ENCODE measurements at places on chromosomes 3 and 15.

DNA sequence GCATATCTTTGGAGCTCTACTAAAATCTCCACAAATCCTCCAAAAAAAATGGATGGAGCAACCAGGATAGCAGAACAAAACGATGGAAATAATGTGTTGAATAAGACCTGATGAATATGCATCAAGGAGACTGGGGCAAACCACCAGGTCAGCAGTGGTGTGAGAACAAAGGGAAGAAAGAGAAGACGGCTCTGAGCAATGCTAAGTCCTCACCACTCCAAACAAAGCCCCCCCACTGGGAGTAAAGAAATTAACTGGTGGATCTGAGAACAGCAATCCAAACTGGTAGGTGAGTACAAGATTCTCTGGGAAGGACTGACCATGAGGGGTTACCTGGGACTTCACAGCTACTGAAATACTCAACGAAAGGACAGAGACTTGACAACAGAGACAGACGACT is 977.3 kb downstream of the TBL1XR1 start:
- DNase-seq, result no peak

DNA sequence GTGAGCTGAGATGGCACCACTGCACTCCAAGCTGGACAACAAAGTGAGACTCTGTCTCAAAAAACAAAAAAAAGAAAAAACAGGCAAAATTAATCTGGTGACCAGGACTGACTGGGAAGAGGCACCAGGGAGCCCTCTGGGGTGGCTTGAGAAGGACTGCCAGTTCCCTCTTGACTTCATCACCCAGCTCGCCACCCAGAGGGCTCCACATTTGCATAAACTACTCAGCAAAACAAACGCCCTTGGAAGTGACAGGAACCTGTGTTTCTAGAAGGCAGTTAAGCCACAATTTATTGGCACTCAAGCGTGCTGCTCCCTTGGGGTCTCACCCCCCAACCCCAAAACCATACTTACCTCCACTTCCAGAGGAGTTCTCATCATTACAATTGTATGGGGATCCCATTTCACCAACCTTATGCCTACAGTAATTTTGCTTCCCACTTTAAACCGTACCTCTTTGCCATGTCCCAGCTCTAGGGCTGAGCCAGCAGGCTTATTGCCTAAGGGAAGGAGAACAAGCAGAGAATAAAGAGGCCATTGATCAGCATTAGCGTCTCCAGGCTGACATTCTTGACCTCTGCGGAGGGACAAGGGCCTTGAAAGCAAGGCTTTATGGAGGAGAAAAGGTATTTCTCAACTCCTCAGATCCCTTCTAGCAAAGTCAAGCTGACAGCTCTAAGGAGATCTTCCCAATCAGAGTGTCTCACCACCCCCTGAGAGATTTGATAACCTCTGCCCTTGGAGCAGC is 357.4 kb downstream of the SHQ1 start:
- DNase-seq, result no peak

GRCh38 chr15:63244976-63245645 is 32.3 kb upstream of the APH1B start:
- DNase-seq, result no peak

DNA sequence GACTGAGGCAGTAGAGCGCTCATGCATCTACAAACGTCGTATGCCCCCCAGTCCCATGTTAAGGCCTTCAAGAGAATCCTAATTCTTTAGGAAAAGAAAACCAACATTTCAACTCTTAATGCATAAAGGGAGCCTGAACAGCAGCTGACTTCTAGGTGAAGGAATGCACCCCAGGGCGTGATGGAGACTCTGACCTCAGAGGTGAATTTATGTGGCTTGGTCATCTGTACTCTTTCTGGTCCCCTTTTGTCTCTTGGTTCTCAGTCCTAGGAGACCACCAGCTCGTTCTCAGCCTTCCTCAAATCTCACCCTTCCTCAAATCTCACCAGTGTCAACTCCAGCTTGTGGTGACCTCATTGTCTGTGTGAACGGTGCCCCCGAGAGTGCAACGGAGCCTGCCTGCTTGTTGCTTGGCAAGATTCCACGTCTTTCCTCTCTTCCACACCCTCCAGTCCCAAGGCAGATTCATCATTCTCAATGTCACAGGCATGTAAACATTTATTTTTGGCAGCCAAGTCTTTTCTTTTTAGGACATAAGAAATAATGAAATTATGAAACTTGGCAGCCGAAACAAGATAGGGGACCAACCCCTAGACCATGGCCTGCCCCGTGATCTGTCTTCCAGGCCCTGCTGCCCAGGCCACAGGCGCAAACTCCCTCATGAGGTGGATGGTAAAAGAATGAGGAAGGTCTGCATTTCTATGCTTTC is 166.2 kb downstream of the ADAMTS17 start:
- DNase-seq, result no peak

- no peak for DNase-seq
These were observed 119.1 kb downstream of the SV2B start for GRCh38 chr15:91219206-91219605.

GRCh38 chr3:78832785-78833204 is 935.0 kb downstream of the ROBO1 start:
- no peak for DNase-seq

DNA sequence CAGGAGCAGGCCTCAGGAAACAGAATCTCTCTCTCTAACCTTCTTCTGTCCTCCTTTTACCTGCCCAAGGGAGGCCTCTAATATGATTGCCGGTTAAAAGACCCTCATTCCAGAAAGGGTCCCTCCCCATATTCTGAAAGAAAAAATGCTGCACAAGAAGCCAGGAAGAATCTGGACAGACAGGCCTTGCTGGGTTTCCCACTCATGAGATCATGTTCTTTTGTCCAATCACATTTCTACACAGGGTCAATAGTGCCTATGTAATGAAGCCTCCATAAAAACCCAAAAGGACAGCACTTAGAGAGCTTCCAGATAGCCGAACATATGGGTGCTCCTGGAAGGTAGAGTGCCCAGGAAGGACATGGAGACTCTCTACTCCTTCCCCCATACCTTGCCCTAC is 146.0 kb downstream of the MYO9A start:
- no peak for DNase-seq

DNA sequence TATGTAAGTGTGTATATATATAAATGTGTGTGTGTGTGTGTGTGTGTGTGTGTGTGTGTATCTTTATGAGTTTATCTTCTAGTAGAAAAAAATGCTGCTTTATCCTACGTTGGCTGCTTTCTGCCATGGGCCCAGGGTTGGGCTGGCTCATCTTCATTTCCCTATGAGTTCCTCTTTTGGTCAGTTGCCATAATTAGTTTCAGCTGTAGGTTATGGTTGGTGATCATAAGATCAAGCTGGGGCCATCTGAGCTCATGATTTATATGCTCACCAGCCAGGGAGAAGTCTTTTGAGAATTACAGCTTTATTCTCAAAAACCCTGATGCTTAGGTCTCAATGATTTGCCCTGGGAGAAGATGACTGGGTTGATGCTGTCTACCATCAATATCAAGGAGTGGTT is 775.8 kb upstream of the ARPP21 start:
- DNase-seq, result no peak

DNA sequence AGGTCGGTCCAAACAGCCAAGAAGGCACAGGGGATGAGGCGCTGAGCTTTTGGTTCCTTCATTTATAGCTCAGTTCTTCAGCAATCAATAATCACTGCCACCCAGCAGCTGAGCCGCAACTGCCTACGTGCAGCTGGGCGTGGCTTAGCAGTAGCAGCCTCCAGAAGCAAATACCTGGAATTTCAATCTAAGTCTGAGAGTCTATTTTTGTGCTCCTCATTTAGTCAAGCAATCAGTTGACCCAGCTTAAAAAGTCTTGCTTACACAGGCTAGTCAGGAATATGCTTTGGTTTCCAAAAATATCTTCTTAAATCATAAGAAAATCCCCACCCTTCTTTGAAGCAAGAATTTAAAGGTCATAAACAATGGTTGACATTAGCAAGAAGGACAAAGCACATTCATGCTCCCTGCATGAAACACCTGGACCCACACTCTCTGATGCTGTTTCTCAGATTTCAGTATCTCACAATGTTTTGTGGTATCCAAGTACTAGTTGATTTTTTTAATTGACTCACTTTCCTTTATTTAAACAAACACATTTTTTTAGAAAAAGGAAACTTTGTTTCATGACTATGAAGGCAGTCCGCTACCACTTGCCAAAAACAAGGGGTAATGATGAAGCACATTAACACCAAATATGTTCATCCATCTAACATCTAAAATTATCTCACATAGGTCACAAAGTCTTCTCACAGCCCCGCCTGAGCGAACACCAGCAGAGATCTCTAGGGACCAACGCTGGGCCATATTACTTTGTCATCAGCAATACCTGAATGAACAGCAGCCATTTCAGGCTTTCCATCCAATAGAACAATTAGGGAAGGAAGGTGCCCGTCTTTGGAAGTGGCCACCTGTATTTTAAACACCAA is 106.1 kb downstream of the OXNAD1 start:
- DNase-seq, result no peak

DNA sequence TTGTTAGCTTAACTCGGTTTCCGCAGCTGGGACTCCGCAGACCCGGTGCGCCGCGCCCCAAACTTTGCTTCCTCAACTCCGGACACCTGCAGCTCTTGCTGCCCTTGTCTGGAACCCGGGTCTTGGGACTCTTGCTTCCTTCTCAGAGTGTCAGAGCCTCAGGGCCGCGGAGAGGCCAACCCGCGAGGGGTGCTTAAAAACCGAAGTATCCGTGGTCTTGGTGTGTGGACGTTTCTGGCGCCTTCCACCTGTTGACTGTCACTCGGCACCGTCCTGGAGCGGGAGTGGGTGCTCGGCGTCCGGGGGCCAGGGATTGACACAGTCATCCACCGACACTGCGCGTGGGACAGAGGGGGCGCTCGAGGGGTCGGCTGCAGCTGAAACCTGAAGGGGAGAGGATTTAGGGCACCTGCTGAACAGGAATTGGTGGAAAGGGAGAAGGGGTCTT is 386 bp downstream of the SQOR start:
- no peak for DNase-seq

GRCh38 chr3:159169828-159170227 is 368.0 kb downstream of the MFSD1 start:
- no peak for DNase-seq

DNA sequence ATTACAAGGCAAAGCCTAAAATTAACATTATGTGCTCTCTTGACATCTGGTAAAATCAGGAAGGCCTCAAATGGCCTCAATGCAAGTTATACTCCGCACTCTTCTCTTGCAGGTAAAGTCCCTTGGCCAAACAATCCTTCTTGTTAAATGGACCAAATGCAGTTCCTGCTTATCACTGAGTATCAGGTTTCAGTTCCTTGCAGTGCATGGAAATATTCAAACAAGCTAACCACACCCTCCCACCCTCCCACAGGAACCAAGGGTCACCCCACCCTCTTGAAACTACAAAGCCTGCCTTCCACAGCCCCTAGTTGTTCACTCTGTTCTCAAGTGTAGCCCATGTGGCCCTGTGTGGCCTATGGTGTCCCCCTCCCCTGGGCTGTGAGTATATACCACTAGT is 171.9 kb upstream of the CADPS start:
- no peak for DNase-seq

DNA sequence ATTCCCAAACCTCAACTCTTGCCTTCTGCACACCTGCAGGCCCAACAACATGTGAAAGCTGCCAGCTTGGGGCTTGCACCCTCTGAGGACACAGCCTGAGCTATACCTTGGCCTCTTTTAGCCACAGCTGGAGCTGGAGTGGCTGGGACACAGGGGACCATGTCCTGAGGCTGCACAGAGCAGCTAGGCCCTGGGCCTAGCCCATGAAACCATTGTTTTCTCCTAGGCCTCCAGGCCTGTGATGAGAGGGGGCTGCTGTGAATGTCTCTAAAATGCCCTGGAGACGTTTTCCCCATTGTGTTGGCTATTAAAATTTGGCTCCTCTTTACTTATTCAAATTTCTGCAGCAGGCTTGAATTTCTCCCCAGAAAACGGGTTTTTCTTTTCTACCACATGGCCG is 7.2 kb downstream of the ZKSCAN7 start:
- DNase-seq, result no peak

GRCh38 chr15:33234020-33234461 is 39.5 kb upstream of the FMN1 start:
- no peak for DNase-seq

GRCh38 chr15:95449230-95449628 is 881.3 kb upstream of the NR2F2 start:
- no peak for DNase-seq

- no peak for DNase-seq
These were observed 2.9 kb upstream of the DIS3L start for GRCh38 chr15:66290518-66290917.

DNA sequence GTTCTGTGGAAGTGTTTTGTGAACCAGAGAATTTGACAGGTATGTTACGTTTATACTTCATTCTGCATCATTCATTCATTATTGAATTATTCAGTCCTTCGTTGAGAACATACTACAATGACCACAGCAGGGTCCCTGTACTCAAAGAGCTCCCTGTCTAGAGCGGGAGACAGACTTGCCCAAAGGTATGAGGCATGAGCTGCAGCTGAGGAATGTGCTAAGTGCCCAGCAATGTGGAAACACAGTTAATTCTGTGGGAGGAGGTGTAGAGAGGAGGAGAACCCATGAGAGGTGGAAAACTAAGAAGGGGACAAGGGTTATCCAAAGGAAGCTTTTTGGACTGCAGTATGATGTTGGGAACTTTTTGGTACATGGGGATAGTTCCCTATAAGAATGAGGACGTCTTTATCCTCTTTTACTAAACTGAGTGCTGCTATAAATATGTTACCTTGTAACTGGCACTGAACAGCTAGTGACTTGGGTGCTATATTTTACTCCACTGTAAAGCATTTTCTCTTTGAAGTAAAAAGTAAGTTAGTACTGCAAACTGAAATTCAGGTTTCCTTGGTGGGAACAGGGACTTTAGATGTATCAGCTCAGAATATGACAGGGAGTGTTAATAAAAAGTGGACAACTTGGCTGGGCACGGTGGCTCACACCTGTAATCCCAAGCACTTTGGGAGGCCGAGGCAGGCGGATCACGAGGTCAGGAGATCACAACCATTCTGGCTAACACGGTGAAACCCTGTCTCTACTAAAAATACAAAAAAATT is 5.7 kb downstream of the SMAD3 start:
- no peak for DNase-seq

GRCh38 chr3:192395506-192395905 is 331.8 kb downstream of the FGF12 start:
- DNase-seq, result no peak

DNA sequence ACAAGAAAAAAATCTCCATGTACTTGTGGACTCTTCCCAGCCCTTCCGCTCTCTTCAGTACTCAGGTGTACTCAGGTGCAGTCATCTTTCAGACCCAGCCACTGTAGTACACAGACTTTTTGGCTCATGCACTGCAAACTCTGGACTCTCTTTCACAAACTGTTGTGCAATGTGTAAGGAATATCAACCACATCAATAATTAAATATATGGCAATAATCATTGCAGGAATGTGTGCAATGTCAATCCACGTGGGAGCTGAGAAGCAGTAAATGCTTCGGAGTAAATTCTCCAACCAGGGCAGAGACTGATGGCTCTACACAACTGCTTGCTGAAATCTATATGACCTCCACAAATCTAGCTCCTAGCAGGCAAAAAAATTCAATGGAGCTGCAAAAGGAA is 287.3 kb upstream of the COL8A1 start:
- no peak for DNase-seq

GRCh38 chr15:59200560-59200959 is 6.1 kb upstream of the LDHAL6B start:
- no peak for DNase-seq
